ENCODE measurements at places on chromosomes 3 and 15.

DNA sequence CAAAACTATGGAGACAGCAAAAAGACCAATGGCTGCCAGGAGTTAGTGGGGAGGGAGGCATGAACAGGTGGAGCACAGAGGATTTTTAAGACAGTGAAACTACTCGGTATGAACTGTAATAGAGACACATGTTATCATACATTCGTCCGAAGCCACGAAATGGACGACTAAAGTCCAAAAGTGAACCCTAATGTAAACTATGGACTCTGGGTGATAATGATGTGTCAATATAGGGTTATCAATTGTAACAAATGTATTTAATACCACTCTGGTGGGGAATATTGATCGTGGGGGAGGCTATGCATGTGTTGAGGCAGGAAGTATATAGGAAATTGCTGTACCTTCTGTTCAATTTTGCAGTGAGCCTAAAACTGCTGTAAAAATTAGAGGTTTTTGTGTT lies 107.0 kb downstream of the CPN2 start:
- DNase-seq, result no peak

- peak; percentile 17 for DNase-seq
Observed at GRCh38 chr3:138188013-138188730, 1.1 kb downstream of the ARMC8 start.

GRCh38 chr3:12879191-12879815 lies 37.9 kb upstream of the RPL32 start:
- no peak for DNase-seq

DNA sequence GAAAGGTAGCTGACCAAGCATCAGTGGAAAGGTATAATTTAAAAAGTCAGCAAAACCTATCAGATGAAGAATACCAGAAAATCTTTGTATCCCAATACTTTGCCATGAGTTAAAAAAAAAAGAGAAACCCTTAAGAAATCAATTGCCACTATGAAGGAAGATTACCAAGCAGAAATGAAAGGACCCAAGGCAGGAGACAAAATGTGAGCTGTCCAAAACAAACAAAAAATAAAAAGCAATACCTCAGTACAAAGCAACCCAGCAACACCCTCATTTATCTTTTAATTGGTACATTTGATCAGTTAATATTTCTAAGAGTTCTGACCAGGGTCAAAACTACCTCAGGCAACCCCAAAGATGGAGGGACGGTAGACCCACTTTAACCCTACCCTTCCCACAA lies 65.3 kb downstream of the MOBP start:
- DNase-seq, result no peak

- DNase-seq, result no peak
Observed at GRCh38 chr3:168141405-168141998, 45.8 kb upstream of the GOLIM4 start.

DNA sequence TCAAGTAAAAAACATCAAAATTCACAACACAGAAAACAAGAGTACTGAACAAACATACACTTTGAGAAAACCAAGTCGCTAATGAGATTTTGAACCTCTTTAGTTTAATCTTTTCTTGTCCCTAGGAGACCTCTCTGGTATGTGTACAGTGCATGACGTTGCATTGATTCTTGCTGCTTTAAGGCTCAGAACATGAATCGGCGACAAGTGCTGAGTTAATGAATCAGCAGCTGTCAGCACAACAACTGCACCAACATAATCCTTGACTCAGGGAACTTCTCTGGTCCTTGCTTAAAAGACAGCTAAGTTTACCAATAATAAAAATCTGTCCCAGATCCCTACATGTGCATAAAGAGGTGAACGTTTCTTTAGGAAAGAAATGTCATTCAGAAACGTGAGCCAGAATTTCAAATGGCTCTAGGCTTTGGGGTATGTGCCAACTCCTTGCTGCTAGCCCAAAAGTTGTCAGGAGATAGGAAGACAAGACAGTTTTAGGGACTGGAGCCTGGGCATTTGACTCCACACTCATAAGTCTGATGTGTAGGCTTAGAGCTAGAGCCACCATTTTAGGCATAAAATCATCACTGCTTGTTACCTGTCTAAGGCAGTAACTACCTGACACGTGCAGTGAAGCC lies 86.9 kb downstream of the IL5RA start:
- no peak for DNase-seq

DNA sequence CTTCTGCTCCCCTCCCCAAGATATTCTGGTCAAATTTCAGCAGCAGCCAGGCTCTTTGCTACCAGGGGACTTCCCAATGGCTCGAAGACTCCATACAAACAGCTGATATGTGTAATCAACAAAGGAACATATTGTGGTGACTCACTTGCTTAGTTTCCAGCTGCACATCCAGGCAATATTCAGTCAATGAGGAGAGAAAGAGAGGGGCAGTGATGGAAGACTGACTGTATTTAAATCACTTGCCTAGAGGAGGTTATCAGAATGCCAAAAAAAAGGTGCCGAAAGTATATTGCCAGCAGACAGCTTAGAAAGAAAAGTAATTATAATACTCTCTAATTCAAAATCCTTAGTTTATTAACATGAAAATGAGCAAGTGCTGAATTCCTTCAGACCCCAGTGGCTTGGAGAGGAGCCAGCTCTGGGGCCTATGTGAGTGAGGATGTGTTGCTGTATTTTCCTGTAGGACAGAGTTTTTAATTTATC lies 236.5 kb downstream of the LRTM1 start:
- no peak for DNase-seq

GRCh38 chr15:43420876-43421275 lies 50.0 kb downstream of the TUBGCP4 start:
- DNase-seq, result no peak

Data from T1000 (cell line).